ENCODE measurements at places on chromosomes 6 and 20. TPM values are rescaled to one million over a fixed set of nuclear protein-coding genes. Genes with fewer than 3 reads are reported as not detected.

OPRL1 gene
- 2.6 TPM for polyA plus RNA-seq

EFHC1 gene
- polyA plus RNA-seq, result 70.9 TPM

PRSS16 gene
- polyA plus RNA-seq, result 5.0 TPM

PRDM13 gene
- polyA plus RNA-seq, result not detected

MAS1 gene
- 0.04 TPM for polyA plus RNA-seq

C20orf204 gene
- polyA plus RNA-seq, result 1.2 TPM

LHFPL5 gene
- polyA plus RNA-seq, result not detected

SMAP1 gene
- 30.6 TPM for polyA plus RNA-seq

ADTRP gene
- polyA plus RNA-seq, result 2.1 TPM

HTR1E gene
- 0.32 TPM for polyA plus RNA-seq

FAM209A gene
- 0.52 TPM for polyA plus RNA-seq

SYNDIG1 gene
- 6.4 TPM for polyA plus RNA-seq

JPH2 gene
- polyA plus RNA-seq, result 0.87 TPM

SEL1L2 gene
- not detected for polyA plus RNA-seq

HELZ2 gene
- 14.3 TPM for polyA plus RNA-seq

TAAR8 gene
- polyA plus RNA-seq, result not detected

TOMM6 gene
- polyA plus RNA-seq, result 209 TPM

HSPA12B gene
- 34.6 TPM for polyA plus RNA-seq

CLPSL1 gene
- not detected for polyA plus RNA-seq

EXOC2 gene
- polyA plus RNA-seq, result 28.4 TPM

HCRTR2 gene
- 0.13 TPM for polyA plus RNA-seq

PRKN gene
- 3.2 TPM for polyA plus RNA-seq

TUBB2B gene
- 6.9 TPM for polyA plus RNA-seq

FAM217A gene
- 2.5 TPM for polyA plus RNA-seq

FGD2 gene
- polyA plus RNA-seq, result 5.5 TPM

VSTM2L gene
- polyA plus RNA-seq, result 7.0 TPM

WFDC10B gene
- polyA plus RNA-seq, result not detected

SLC17A1 gene
- 0.17 TPM for polyA plus RNA-seq

BTNL2 gene
- 1.9 TPM for polyA plus RNA-seq

RBL1 gene
- polyA plus RNA-seq, result 11.4 TPM

PSORS1C2 gene
- not detected for polyA plus RNA-seq

MAP7 gene
- polyA plus RNA-seq, result 14.5 TPM

OPN5 gene
- polyA plus RNA-seq, result not detected

AARS2 gene
- polyA plus RNA-seq, result 14.6 TPM

Data from right lung (tissue), 10 donors.